Fibroblast of lung (primary cell): ENCODE measurements at places on chromosomes 16 and 17. TPM values are rescaled to one million over a fixed set of nuclear protein-coding genes. Genes with fewer than 3 reads are reported as not detected.

Gene CA5A
- not detected in 2 replicates for total RNA-seq

DNA sequence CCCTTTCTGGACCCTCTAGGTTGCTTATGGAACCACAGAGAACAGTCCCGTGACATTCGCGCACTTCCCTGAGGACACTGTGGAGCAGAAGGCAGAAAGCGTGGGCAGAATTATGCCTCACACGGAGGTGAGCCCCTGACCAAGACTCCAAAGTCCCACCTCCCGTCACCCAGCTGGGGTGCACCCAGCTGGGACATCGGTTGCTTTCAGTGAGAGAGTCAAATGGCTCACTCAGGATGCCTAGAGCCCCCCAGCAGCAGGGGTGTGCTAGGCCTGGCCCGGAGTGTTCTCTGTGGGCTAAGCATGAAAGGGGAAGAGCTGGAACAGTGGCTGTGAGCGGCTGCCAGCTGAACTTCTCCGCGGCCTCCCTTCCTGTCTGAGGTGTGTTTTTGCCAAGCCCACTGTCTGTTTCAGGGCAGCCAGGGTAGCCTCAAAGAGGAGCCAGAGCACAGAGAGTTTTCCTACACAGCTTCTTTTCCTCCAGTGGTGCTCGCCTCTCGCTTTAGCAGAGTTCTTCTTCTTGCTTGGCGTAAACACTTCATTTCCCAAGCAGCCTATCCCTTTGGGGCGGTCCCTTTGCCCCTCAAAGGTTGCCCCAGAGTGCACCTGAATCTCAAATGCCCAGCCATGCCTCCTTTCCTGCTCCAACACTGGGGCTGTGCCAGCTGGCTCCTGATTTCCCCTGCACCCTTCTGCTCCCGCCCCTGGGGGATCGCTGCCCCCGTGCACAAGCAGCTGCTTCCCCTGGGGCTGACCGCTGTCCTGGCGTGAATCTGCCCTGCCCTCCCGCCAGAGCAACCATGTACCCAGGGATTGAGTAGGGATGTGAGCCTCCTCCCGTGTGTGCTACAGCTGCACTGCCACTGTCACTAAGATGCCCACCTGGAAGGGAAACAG, 2.6 kb upstream of the CHAD start:
- no peak for DNase-seq

DNA sequence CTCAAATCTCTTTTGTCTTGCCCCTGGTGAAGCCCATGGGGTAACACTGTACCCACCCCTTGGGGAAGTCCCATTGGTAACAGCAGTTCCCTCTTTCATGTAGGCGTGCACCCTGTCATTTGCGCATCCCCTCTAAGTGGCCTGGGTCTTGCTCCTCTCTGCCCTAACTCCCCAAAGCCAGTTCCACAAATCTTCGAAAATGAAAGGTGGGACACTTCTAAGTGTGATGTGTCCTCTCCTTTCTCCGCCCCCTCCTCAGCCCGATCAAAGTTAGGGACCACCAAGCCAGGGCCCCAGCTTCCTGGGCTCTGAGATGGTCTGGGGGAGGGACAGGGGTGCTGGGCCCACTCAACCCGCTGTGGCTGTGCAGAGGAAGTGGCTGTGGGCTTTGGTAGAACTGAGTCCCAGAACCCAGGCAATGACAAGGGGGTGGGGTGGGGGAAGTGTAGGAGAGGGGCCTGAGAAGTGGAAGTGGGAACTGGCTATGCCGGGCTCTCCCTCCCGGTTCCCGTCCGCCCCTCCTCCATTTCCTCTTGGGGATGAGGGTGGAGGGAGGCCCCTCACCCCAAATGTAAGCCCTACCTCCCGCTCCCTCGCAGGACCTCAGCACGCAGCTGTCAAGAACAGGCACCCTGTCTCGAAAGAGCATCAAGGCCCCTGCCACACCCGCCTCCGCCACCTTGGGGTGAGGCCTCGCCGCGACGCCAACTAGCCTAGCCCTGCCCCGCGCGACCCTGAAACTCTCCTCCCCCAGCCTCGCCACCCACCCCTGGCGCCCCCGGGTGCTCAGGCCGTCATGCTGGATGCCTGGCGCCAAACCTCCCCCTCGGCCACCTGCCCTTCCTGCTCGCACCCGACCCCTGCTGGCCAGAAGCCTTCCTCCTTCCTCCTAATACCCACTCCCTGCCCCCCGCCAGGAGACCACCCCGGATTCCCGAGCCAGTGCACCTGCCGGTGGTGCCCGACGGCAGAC, 8.7 kb downstream of the ABI3 start:
- no peak for DNase-seq

- peak; percentile 86 for DNase-seq
These were observed 901.6 kb upstream of the GOT2 start for GRCh38 chr16:59635674-59636073.
